Fibroblast of skin of left biceps (primary cell): ENCODE measurements at places on chromosomes 13 and 19.
A peak's percentile ranks its signal among the peaks of the same experiment; 100 is the strongest.

GRCh38 chr13:96172066-96172465 is 82.2 kb downstream of the HS6ST3 start:
- no peak for DNase-seq

DNA sequence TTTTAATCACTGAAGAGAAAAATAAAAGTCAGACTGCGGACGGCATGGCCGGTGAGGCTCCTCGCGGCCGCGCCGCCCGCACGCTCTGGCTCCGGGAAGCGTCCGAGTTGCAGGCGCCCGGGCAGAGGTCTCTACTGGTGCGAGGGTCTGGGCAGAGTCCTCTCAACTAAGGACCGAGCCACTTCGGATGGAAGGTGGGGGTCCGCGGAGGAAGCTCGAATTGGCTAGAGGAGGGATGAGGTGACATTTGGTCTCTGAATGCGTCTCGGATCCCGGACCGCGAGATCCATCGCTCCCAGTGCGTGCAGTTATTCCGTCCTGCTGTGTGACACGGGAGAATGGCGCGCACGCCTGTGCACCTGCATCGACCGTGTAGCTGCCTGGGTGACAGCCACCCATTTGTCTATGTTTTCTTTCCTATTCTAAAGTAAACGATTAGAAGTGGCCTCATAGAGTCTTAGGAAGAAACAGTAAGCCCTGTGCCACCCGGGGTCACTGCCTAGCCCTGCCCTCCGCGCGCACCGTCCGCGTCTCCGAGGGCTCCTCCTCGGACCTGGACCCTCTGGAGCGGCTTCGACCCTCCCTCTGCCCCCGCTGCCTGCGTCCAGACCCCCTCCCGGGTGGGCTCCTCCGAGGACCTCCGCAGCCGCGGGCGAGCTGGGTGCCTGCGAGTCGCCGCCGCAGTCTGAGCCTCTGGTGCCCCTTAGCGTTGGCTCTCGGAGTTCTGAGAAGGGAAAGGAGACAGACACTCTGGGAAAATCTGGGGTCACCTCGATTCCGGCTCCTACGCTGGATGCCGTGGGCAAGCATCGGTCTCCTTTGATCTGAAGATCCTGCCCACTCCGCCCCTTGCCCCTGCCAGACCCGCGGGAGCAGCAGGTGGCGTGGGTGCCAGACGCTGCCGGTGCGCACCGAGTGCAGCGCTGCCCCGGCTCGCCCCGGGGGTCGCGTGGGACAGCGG is 347.4 kb downstream of the LIG4 start:
- DNase-seq = no peak

DNA sequence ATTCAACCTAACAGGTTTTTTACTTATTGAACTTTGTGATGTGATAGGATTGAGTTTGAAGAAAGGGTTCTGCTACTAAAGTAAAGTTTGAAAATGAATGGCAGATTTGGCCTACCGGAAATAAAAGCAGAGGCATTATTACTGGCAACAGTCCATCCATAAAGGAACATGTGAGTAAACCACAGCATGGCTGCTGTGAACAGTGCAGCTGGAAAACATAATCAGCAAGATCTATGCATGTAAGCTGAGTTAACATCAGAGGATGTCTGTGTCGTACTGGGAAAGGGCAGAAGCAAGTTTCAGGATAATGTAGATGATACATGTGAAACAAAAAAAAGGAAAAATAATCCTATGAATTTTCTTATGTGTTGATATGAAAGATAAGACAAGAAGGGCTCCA is 87.6 kb downstream of the CYSLTR2 start:
- no peak for DNase-seq

- DNase-seq = no peak
Measured at GRCh38 chr13:61406275-61406674, 9.4 kb downstream of the PCDH20 start.

GRCh38 chr19:4208385-4209094 is 20.8 kb upstream of the EBI3 start:
- DNase-seq = no peak

DNA sequence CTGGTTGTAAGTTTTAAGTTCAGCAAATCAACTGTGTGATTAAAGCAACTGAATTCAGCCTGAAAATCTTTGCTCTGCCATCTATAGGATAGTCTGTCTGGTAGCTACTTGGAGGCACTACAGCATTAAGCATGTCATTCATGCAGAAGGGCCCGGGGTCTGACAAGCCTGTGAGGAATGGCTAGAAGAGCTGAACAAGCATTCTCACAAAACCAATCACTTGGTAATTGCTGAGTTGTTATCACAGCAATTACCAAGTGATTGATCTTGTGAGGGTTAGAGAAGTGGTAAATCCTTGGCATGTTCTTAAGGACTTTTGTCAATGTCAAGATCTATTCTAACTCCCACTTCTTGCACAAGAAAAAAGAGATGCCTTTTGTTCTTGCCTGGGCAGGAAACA is 356.1 kb downstream of the FGF14 start:
- DNase-seq = no peak

DNA sequence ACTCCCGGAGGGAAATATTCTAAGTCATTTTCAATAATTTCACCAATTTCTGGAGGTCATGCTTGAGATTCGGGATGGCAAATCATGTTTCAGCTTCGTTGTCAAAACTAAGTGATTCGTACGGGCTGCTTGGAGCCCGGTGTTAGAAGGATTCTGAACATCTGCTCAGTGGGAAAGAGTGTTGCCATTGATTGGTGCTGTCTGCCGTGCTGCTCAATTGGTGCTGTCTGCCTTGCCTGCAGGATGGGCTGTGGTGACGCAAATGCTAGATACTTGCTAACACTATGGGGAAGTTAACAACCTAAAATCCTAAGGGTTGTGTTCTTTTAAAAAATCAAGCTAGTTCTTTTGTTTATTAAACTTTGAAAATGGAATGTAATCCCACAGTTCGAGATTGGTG is 17.3 kb upstream of the CACNG8 start:
- DNase-seq = no peak

DNA sequence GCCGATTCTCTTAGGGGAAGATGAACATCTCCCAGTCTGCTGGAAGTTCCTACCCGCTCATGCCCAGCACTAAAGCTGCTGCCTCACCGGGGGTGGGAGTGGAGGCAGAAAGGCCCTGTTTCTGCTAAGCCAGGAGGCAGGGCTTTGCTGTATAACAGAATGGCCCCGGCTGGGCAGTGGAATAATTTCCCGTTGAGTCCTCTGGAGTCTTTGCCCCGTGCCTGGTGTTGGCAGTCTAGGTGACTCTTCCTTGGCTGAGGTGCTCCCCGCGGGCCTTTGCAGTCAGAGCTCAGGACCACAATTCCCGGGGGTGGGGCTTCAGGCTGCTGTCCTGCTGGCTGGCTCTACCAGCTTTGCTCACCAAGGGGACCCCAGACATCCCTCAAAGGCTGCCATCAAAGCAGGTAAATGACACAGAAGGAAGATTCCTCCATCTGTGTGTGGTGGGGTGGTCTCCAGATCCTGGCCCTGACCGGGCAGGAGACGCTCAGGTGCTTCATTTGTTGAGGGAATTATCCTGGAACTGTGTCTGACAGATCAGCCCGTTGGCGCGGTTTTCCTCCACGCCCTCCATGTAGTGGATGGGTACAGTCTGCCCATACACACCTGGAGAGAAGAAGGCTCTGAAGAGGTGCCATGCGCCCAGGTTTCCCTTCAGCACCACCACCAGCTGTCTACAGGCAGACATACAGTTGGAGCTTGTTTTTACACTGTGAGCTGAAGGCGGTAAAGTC is 209.9 kb downstream of the TEX29 start:
- no peak for DNase-seq

DNA sequence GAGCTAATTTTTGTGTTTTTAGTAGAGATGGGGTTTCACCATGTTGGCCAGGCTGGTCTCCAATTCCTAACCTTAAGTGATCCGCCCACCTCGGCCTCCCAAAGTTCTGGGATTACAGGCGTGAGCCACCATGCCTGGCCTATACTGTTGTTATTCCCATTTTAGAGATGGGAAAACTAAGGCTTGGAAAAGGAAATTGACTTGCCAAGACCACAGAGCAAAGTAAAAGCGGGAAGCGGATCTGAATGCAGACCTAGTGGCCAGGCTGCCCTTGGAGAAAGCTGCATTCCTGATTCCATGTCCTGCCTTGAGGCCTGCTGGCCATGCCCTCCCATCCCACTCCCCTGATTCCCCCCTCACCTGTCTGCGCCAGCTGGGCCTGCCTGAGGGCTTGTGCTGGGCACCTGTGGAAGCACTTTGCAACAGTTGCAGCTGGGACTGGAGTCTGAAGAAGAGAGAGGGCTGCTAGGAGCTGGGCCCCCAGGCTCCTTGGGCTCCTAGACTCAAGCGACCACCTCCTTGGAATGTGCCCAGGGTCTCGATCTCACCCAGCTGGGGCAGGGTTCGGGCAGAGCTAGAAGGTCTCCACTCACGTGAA is 5.7 kb downstream of the PALM3 start:
- DNase-seq = no peak

- DNase-seq = no peak
Measured at GRCh38 chr19:17716309-17716929, 2.9 kb upstream of the MAP1S start.

DNA sequence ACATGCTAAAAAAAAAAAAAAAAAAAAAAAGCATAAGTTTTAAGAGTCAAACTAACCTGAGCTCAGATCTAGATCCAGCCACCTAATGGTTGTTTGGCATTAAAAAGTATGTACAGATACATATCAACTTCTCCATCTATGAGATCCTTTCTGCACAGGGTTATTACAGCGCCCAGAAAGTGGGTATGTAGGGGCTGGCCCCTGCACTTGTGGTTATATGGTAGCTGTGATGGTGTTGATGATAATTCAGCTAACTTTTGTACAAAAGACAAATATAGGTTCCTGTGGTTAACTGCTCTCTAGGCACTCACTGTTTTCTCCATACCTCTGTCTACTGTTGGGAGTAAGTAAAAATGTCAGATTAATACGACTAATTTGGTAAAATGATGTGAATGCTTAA is 81.7 kb downstream of the TNFRSF19 start:
- DNase-seq = no peak

GRCh38 chr13:107205318-107206104 is 637.6 kb upstream of the ARGLU1 start:
- DNase-seq = peak; percentile 5

DNA sequence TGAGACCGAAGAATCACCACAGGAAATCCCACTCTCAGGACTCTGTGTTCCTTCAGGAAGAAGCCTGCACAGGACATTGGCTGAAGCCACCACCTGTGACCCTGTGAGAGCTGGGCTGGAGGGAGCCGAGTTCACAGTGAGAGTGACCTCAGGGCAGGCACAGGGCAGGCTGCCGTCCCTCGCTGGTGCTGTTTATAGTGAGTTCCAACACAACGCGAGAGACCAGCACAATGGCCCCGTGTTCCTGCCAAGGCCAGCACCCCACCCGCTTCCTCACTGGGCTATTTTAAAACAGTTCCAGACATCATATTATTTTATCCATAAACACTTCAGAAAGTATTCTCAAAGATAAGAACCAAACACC is 18.4 kb upstream of the GAS6 start:
- no peak for DNase-seq

GRCh38 chr13:48123812-48124211 is 28.9 kb upstream of the MED4 start:
- no peak for DNase-seq

GRCh38 chr13:73984949-73985691 is 149.1 kb downstream of the KLF12 start:
- DNase-seq = no peak

GRCh38 chr19:38845374-38846024 is 4.3 kb downstream of the HNRNPL start:
- no peak for DNase-seq

DNA sequence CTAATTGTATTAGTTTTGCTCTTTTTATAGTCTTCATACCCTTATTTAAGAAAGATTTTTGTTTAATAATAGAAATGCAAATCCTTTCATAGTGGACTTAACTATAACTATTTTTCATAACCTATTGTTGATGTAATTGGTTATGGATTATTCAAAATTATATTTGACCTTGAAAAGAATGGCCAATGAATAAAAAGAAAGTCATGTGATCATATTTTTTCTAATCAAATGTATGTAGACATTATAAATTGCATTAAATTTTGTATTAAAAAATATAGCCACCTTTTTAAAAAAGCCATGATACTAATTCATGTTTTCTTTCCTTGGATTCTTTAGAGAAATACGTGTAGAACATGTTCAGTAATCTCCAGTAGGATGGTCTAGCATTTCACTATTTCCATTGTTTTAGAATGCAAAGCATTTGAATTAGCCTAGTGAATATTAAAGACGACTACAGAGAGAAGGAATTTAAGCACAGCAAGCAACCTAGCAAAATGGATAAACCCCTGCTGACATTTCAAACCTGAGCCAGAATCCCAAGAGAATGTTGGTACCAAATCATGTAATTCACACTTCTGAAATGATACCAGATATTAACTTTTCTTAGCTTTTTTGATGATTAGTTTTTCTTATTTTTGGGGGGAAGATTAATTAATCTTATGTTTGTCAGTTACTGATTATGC is 1297.4 kb upstream of the MIR17HG start:
- no peak for DNase-seq

DNA sequence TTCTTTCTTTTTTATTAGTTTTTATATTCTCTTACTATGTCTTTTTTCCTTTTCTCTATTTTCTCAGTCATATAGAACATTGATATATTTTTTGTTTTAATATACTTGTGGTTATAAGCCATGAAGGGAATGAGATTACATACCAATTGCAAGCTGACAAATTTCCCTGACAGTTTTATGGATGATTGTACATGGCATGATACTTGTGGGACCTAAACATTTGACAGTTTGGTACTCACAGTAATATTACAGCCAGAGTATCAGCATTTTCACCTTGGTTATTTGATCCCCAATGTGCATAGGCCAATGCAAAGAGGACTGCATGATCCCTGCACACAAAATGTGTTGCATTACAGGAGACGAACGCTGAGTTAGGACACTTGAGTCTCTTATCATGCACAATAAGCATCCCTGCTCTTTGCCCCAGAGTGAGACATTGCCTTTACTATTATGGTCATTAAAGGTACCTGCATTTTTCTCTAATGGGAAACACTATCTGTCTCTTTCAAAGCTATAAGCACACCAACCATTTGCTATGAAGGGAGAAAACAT is 713.4 kb upstream of the PCDH20 start:
- DNase-seq = no peak

GRCh38 chr19:41702171-41702651 is 6.2 kb upstream of the CEACAM5 start:
- DNase-seq = no peak

DNA sequence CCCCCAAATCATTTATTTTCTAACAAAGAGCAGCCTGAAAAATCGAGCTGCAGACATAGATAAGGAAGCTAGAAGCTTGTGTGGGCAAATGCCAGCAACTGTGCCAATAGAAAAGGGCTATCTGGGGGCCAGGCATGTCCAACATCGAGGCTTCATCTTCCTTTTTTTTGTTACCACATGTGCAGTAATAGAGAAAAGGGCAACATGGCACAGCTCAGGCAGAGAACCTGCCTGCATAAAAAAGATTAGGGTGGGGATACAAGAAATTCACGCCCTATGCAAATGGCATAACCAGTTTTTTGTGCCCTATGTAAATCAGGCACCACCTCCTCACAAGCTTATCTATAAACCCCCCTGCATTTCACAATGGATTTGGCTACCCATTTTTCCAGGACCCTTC is 60.4 kb upstream of the ABCC4 start:
- no peak for DNase-seq
